HFFc6 (cell line): ENCODE measurements at places on chromosomes 5 and 9.

DNA sequence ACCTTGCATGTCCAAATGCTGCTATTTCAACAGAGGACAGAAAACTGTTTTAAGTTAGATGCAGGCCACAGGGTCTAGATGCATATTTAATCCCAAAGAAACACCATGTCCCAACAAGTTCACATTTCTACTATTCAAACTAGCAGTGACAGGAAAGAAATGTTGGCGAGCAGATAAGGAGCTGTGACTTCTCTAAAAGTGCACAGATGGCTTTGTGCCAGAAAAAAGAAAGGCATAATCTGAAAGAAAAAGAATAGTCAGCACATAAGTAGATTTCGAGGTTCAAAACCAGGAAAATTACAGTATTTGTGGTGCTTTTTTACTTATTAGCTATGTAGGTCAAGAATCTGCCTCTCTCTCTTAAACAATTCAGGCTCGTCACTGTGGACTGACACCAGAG lies 178.3 kb downstream of the DNAH5 start:
- DNase-seq: no peak

DNA sequence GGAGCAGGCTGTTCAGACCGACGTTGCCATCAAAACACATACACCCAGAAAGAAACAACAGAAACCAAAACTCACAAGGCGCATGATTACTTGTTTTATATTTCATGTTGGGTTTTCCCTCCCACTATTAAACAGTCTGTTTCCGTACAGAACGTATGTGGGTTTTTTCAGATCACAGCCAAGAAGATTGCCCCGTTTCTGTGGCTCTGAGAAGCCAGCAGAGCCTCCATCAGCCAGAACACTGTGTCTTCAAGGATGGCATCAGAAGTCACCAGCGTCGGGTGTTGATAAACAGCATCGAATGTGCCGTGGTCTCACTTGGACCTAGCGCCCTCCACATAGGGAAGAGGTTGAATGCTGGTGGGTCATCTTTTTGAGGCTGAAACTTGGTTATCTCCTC lies 42.8 kb downstream of the FAM78A start:
- no peak for DNase-seq

GRCh38 chr9:19583890-19584289 lies 175.1 kb downstream of the ACER2 start:
- DNase-seq: no peak

DNA sequence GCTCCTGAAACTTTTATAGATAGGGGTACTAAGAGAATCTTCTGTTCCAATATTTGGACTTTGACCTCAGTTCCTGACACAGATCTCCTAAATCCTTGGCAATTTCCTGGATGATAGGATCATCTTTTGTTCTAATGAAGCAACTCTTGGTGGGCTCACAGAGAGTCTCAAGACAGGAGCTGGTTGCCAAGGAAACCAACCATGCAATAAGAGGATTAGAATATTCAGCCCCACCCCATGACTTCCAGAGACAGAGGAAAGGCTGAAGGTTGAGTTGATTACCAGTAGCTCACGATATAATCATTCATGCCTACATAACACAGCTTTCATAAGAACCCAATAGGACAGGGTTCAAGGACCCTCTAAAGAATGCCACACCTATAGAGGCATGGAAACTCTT lies 2050.2 kb upstream of the CDH6 start:
- DNase-seq: no peak

GRCh38 chr5:27769748-27770402 lies 731.5 kb upstream of the CDH9 start:
- DNase-seq: no peak

- peak; percentile 53 for DNase-seq
Observed at GRCh38 chr9:91486699-91487497, 63.3 kb upstream of the NFIL3 start.

DNA sequence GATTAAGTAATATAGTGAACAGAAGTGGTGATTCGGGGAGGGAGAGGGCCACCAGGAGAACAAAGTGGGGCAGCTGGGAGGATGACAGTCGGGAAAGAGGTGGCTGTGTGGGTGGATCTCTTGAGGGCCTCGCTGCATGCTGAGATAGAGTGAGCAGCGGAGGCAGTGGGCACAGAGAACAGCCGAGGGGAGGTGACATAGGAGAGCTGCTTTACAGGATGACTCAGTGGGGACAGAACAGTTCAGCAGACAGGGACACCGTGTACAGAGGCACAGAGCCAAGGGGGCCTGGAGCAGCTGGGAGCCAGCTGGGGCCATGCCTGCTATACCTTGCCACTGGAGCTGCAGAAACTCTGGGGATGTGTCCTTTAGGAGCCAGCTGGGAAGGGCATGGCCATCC lies 273.9 kb downstream of the GADD45G start:
- no peak for DNase-seq

GRCh38 chr9:135592331-135592590 lies 30.7 kb downstream of the PAEP start:
- no peak for DNase-seq

- peak; percentile 3 for DNase-seq
Observed at GRCh38 chr9:19122490-19123042, 4.7 kb downstream of the PLIN2 start.

- no peak for DNase-seq
Observed at GRCh38 chr5:71872311-71872864, 153.3 kb downstream of the CARTPT start.

DNA sequence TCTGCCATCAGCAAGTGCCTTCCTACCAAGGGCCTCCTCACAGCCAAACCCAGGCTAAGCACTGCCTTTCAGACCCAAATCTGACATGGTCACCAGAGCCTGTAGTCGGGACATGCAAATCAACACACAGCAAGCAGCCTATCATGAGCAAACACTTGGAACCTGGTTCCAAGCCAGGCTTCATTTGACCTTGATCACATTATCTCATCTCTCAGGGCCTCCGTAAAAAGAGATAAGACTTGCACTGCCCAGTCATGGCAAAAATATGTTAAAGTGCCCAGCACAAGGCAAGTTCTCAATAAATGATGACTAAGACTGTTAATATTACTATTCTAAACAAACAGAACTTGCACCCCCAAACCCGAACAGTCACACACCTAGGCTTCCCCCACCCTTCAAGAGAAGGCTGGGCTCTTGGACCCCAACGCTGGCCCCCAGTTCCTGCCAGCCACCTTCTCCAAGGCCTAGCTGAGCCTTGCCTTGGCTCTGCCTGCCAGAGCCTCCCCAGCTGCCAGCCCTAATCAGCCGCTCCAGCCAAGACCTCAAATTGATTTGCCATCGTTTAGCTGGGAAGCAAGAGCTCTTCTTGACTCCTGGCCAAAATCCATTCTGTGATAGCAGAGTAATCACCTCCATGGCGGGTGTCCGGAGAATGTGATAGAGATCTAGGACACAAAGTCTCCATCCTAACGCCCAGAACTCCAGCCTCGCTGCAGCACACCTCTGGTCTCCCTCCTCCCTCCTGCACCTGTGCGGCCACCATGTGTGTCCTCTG lies 18.7 kb downstream of the CPLX2 start:
- peak; percentile 11 for DNase-seq

DNA sequence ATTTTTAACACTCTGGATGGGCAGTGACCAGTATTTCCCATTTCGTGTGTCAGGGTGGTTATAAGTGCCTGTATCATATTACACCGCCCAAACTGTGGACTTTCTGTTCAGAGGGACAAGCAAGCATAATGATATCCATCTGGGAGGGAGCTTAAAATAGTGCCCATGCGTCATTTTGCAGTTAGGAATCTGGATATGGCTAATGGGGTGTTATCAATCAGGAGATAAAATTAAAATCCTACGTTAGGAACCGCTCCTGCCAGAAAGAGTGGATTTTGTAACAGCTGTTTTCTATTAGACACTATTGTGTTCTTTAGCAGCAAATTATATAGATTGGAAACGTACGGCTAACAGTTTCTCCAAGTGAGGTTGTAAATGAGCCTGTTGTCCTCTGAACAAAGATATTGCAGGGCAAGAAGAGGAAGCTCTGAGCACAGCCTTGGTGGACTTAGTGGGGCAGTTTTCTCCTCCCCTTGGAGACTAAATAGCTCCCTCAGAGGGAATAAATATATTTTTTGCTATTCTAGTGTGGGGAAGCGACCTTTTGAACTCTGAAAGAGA lies 160.4 kb downstream of the SPATA31D1 start:
- DNase-seq: peak; percentile 82

DNA sequence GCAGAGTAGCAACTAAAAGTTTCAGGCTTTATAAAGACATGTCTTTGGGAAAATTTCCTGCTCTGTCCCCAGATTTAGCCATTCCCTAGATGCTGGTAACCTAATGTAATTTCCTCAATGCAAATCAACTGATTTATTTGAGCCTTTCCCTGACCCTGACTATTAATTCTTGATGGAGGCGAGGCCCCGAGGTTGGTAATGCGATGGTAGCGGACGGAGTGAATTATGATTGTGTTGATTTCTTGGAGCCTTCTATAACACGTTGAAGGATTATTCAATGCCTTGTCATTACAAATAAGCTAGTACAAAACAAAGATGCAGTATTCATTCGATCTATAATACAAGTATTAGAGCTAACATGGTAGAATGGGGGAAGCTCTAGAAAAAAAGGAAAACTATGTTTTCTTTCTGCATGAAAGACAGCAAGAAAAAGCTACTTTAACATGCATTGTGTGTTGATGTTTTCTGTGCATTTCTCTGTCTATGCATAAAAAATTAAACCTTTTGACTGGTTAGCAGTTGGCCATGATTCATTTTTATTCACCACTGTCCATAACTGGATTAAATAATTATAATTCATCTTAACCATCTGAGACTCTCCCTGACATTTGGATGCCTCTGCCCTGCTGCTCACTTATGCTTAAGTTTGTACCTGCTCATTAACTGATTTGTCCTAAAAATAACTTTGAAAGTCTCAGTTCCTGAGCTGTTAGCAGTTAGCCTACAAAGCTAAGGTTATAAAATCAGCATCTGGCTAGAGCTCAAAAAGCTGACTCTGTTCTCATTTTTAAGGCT lies 490.2 kb upstream of the NUDT12 start:
- DNase-seq: no peak

DNA sequence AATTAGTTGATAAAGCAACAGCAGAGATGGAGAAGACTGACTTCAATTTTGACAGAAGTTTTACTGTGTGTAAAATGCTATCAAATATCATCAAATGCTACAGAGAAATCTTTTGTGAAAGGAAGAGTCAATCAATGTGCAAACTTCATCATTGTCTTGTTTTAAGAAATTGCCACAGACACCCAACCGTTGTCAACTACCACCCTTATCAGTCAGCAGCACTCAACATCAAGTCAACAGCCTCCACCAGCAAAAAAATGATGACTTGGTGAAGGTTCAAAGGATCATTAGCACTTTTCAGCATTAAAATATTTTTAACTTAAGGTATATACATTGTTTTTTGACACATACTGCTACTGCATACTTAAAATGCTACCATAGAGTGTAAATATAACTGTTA lies 888.8 kb downstream of the CDH18 start:
- no peak for DNase-seq

- no peak for DNase-seq
Observed at GRCh38 chr9:34707130-34707529, 2.8 kb downstream of the CCL21 start.

GRCh38 chr9:88781628-88782391 lies 209.5 kb upstream of the S1PR3 start:
- DNase-seq: peak; percentile 29

GRCh38 chr5:147417135-147417813 lies 92.6 kb downstream of the DPYSL3 start:
- no peak for DNase-seq

DNA sequence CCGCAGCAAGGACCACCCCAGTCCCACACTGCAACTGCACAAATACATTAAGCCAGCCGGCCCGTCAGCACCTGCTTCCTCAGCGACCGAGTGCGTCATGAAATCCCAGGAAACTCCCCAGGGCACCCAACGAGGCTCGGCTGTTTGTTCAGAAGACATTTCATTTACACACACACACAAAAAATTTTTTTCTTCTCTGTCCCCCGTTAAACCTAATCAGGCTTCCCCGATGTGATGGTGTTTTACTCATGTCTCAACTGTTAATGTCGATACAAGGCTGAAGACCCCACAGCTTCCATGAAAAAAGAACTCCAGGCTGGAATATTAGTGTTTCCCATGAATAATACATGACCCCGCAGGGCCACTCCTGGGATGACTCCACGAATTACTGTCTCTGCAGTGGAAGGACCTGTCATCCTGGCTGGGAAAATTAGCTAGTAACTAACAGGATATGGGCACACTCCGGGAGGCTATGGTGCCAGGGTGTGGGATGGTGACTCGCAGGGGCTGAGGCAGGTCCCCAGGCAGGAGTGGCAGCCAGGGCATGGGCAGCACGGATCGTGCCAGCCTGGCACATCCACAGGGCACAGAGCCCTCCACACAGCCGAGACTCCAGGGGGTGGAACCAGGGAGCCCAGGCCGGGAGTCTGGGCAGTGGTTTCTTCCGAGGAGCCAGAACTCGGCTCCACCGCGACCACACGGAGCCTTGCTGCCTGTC lies 102.4 kb downstream of the VAV2 start:
- DNase-seq: peak; percentile 22

- no peak for DNase-seq
Observed at GRCh38 chr5:179413711-179414458, 68.6 kb upstream of the ADAMTS2 start.

DNA sequence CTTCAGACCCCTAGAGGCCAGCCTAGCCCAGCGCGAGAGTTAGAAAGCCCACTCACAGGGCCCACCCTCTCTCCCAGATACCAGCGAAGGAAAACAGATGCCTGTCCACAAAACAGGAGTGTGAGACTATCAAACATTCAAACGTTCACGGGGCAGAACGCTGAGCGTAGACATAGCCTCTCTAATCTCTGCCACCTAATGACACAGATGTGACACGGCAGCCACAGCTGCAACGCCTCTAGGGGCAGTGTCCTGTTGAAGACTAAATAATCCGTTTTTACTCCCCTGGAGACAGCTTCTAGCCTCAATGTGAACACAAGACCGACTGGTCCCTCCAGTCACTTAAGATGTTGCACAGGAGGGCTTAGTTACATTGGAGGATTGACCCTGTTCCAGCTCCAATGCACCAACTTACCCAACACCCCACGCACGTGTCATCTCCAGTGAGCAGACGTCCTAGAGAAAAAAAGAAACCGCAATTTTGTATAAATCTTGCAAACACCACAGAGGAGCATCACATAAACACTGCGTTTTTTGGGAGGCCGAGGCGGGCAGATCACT lies 14.3 kb downstream of the DIPK1B start:
- peak; percentile 36 for DNase-seq

- no peak for DNase-seq
Observed at GRCh38 chr5:115028557-115028956, 141.2 kb downstream of the TRIM36 start.

- peak; percentile 70 for DNase-seq
Observed at GRCh38 chr9:108443741-108444140, 412.0 kb downstream of the ACTL7B start.
